Aortic smooth muscle cell (primary cell): ENCODE measurements at places on chromosomes 6 and 20. TPM values are rescaled to one million over a fixed set of nuclear protein-coding genes. Genes with fewer than 3 reads are reported as not detected.

TMEM170B gene
- 1.8 and 1.9 TPM in 2 replicates for total RNA-seq

SYS1 gene
- 17.6 and 19.5 TPM in 2 replicates for total RNA-seq

GPX5 gene
- not detected in 2 replicates for total RNA-seq

KHDC3L gene
- total RNA-seq, result not detected in 2 replicates

TMX4 gene
- total RNA-seq, result 25.0 and 30.3 TPM in 2 replicates

CASP8AP2 gene
- total RNA-seq, result 11.7 and 12.6 TPM in 2 replicates

COQ3 gene
- 4.9 and 5.2 TPM in 2 replicates for total RNA-seq

CD40 gene
- total RNA-seq, result 7.3 and 7.8 TPM in 2 replicates

EBF4 gene
- 0.13 and 0.25 TPM in 2 replicates for total RNA-seq

KATNA1 gene
- 30.3 TPM in 2 replicates for total RNA-seq

TRIM15 gene
- not detected in 2 replicates for total RNA-seq

BTNL2 gene
- total RNA-seq, result not detected in 2 replicates

PRPH2 gene
- 0.25 and 0.79 TPM in 2 replicates for total RNA-seq
